ENCODE measurements at places on chromosomes 6 and 20.
A peak's percentile ranks its signal among the peaks of the same experiment; 100 is the strongest.

GRCh38 chr20:49687595-49688567 is 25.8 kb downstream of the B4GALT5 start:
- peak; percentile 82 for DNase-seq

DNA sequence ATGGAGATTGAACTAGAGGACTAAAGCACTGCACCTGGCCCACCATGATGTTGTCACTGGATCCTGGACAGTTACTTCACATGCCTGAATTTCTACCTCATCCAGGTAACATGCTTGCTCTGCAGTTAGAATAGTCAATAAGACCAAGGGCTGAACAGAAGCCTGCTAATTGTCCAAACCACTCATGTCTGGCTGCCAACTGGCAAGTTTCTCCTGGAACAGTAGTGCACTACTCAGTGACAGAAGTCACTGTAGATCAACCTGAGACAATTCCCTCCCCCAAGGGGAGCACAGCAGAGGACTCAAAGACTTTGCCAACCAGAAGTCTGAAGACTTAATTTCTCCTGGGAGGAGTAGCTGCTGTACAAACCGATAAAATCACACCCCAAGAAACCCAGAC is 454.6 kb upstream of the MARCKS start:
- no peak for DNase-seq

GRCh38 chr6:16473184-16473907 is 235.0 kb downstream of the GMPR start:
- DNase-seq: no peak

DNA sequence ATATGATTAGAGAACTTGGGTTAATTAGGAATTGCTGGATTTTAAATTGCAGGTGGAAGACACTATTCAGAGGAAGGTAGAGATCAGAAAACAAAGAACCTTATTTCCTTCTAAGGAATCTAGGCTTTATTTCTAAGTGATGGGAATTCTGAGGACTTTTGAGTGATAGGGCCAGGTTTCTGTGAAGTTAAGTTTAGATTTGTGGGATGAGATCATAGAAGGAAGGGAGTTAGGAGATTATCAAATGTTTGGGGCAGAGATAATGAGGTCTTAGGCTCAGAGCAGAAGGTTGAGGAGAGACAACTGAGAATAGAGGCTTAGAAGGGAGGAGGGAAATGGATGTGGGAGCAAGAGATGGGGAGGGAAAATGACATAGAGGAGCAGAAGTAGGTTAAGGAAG is 109.7 kb upstream of the MMS22L start:
- DNase-seq: no peak

DNA sequence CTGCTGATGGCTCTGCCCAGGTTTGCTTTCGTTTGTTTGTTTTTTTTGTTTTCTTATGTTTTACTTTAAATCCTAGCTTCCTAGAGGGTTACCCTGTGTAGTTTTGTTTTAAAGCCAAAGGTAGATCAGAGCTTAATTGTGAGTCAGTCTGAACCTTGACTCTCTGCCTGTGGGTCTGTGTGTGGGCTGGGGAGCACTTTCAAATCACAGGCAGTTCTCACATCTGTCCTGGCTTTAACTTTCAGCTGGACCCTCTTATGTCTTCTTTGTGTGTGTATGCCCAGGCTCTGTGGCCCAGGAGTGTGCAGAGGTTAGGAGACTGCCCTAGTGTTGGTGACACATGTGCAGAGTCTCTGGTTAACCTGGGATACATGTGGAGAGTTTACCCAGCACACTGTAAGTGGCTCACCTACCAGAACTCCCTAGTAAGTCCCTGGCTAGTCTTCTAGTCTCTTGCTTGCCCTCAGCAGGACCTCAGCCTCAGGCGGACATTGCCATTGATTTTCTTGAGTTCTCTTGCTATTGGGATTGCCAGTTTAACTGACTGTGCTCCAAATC is 19.0 kb downstream of the HIVEP1 start:
- no peak for DNase-seq
